Inflammatory macrophage (primary cell): ENCODE measurements at places on chromosomes 5 and 9.
A peak's percentile ranks its signal among the peaks of the same experiment; 100 is the strongest.

- no peak for DNase-seq
Measured at GRCh38 chr5:179331591-179332375, 13.5 kb downstream of the ADAMTS2 start.

DNA sequence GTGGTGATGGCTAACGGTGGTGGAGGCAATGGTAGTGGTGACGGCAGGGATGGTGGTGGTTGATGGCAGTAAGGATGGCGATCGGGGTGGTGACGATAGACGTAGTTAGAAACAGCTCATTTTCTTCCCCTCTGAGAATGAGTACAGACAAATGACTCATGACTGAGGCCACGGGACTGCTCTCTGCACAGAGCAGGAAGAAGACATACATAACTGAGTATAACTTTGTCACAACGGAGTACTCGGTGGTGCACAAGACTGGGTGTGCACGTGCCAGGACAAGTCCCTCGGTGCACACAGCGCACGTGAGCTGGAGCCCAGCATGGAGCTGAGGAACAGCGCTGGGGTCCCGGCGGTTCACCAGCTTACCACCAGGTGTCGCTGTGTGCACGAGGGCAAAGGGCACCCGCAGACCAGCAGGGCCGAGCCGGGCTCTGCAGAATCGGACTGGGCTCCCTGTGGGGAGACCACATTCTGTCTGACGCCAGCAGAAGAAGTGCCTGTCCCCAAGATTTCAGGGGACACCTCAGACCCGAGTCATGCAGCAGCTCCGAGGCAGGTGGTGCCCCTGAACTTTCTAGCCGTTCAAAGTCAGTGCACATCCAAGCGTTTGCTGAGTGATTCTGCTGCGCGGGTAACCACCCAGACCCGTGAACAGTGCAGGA lies 188.6 kb downstream of the FSTL4 start:
- DNase-seq: peak; percentile 32

- no peak for DNase-seq
Measured at GRCh38 chr5:126858441-126858840, 81.5 kb downstream of the LMNB1 start.

DNA sequence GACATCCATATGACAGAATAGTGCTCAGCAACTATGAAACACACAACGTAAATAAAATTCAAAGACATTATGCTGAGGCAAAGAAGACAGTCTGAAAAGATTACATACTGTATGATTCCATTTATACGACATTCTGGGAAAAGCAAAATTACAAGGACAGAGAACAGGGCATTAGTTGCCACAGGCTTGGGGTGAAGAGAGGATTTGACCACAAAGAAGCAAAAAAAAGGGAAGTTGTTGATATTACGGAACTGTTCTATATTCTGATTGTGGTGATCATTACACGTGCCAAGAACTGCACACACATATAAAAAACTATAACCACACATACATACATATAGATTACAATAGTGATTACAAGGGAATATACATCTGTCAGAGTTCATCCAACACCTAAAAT lies 24.1 kb downstream of the CDK5RAP2 start:
- peak; percentile 57 for DNase-seq

DNA sequence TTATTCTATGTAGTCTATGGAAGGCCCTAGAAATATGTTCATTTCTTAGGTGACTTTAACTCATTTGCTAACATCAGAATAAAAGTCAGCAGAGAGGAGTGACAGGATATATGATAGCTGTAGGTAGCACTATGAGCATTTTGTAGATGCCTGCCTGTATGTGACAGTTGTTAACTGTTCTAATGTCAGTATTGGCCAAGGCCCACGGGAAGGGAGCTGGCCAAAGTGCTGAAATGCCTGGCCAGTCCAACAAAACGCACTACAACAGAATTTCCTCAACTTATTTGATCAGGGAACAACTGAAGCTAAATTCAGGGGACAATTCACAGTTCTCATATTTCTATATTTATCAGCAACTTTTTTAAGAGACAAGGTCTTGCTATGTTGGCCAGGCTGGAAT lies 20.8 kb downstream of the SV2C start:
- DNase-seq: peak; percentile 54

GRCh38 chr5:111704452-111705085 lies 52.4 kb downstream of the NREP start:
- no peak for DNase-seq
